Stimulated activated CD8-positive, alpha-beta memory T cell treated with anti-CD3 and anti-CD28 coated beads, Interleukin-2, amount 100 ng/mL, for 1 hour (primary cell): ENCODE measurements at places on chromosomes 13 and 19.

DNA sequence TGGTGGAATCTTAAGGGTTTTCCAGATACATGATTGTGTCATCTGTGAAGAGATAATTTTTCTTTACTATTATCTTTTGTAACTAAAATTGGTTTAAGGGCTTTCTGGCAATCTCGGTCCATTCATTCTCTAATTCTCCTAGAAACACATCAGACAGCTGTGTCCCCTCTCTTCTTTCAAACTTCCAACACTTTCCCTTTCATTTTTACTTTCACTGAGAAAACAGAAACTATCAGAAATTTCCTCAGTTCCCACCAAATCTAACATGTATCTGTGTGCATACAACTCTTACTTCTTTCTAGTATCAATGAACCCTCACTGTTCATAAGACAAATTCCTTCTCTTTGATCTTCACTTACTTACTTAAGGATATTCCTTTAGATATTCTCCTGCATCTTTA is 40.2 kb downstream of the KCNRG start:
- DNase-seq: no peak

- DNase-seq: no peak
Observed at GRCh38 chr19:2529473-2529918, 53.6 kb downstream of the GADD45B start.

GRCh38 chr19:28929006-28929405 is 283.9 kb downstream of the UQCRFS1 start:
- DNase-seq: no peak

DNA sequence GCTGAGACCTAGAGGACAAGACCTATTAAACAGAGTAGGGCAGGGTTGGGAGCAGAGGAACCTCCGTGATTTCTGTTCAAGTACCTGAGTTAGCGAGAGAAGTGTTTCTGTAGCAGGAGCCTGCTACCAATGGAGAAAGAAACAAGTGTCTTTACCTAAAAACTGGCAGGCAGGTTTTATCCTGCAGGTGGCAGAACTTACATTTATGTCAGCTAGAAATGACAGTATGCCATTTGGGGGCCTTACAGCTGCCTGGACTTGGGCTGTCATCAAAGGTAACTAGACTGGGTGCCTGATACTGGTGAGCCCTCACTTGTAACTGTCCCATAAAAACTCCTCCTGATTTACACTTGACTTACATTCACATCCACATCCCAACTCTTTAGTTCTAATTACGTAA is 185.3 kb upstream of the MIR17HG start:
- no peak for DNase-seq

- no peak for DNase-seq
Observed at GRCh38 chr13:46142776-46143175, 37.9 kb upstream of the CPB2 start.

DNA sequence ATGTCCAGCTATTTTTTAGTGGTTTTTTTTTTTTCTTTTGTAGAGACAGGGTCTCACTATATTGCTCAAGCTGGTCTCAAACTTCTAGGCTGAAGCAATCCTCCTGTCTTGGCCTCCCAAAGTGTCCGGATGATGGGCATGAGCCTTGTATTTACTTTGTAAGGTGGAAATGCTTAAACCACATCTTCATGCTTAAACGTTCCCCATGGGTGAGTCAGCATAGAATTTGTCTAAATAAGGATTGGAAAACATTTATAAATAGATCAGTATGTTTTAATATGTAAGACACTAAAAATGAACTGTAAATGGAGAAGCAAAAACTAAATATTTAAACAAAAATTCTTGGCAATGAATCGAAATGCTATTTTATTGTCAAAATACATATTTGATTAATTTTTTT is 698.0 kb downstream of the PCDH9 start:
- DNase-seq: no peak

GRCh38 chr13:23778879-23779278 is 110.3 kb downstream of the MIPEP start:
- no peak for DNase-seq

DNA sequence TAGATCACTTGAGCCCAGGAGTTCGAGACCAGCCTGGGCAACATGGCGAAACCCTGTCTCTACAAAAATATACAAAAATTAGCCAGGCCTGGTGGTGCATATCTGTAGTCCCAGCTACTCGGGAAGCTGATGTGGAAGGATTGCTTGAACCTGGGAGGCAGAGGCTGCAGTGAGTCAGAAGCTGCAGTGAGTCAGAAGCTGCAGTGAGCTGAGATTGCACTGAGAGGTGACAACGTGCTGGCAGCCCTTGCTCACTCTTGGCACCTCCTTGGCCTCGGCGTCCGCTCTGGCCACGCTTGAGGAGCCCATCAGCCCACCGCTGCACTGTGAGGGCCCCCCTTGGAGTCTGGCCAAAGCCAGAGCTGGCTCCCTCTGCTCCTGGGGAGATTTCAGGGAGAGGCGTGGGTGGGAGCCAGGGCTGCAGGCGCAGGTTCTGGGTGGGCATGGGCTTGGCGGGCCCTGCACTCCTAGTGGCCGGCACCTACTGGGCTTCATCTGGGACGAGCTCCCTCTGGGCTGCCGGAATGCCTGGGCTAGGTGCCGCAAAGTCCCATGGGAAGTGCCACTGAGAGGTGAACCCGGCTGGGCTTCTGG is 39.5 kb upstream of the RPL21 start:
- no peak for DNase-seq

DNA sequence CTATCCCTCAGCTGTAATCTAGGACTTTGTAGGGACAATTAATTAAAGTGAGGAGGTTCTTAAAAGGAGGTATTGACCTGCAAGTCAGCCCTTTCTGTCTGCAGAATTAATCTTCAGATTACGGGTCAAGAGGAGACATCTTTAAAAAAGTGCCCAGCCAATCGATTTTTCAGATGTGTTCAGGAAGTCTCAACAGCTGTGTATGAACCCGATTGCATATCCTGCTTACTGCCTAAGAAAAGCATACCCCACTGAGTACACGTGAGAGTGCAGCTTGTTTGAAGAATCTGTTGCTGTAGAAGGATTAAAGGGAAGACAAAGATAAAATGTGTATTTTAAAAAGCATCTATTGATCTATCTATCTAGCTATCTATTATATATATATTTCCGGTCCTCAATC is 1194.5 kb downstream of the UQCRFS1 start:
- no peak for DNase-seq

GRCh38 chr19:57233207-57233606 is 2.4 kb downstream of the AURKC start:
- no peak for DNase-seq

- peak; percentile 44 for DNase-seq
Observed at GRCh38 chr13:51584731-51585672, 740 bp downstream of the WDFY2 start.

DNA sequence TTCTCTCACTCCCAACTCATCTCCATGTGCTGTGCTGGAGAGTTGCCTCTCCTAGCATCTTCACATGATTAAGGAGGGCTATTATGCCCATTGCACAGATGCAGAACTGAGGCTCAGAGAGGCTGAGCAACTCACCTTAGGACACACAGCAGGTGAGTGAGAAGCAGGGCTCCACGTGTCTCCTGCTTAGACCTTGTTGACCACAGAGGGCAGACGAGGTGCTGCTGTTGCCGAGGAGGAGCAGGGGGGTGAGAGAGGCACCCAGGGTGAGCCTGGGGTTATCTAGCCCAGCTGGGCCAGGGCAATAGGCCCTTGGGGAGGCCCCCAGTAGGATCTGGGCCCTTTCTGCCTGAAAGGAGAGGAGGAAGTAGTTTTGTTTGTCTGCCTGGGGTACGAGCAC is 2.4 kb upstream of the HSH2D start:
- no peak for DNase-seq

DNA sequence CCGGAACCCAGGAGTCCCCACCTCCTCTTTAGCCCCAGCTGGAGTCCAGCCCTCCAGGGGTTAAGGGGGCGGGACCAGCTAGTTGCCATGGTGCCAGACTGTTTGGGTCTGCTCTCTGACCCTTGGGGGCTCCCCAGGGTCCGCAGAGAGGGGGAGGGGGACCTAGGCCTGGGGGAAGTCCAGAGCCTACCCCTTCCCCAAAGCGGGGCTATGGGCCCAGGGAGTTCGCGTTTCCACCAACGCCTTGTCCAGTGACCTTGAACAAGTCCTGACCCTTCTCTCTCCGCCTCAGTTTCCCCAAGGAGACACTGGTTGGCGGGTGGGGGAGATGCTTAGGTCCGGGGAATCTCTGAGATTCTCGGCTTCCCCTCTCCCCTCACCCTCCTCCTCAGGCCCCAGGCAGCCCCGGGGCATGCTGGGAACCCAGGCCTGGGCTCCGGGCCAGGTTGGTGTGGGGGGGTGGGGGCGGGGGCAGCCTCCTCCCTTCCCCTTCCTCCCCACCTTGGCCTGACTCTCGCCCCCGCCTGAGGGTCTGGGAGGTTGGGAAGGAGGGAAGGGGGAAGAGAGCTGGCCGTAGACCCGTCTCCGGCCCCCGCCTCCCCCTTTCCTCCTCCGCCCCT is 2.6 kb upstream of the SPACA6 start:
- DNase-seq: no peak

DNA sequence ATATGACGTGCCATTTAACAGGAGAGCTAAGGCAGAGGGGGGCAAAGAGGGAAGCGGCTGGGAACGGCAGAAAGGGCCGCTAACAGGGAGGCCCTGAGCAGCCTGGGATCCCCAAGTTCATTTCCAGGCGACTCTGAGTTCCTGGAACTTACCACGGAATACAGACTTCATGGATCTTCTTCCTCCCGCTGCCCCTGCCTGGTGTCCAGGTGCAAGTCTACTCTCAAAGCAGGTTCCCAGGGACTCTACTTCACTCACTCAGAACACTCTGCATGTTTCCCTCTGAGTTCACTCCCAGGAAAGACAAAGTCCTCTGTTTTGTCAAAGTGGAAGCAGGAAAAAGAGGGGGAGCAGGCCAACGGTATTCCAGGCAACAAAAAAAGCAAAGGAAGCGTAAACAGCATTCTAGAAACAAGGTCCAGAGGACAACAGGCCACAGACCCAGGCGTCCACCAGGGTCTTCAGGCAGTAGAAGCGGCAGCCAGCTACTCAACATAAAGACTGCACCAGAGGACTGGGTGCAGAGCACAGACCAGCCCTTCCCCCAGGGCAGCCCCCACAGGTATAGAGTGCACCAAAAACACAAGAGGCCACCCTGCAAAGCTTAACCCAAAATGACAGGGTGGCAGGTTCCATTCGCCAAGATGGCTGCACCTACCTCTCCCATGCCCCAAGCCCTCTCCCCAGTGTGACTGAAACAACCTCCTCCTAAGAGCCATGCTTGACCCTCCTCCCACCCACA is 3.0 kb downstream of the MIER2 start:
- DNase-seq: no peak

DNA sequence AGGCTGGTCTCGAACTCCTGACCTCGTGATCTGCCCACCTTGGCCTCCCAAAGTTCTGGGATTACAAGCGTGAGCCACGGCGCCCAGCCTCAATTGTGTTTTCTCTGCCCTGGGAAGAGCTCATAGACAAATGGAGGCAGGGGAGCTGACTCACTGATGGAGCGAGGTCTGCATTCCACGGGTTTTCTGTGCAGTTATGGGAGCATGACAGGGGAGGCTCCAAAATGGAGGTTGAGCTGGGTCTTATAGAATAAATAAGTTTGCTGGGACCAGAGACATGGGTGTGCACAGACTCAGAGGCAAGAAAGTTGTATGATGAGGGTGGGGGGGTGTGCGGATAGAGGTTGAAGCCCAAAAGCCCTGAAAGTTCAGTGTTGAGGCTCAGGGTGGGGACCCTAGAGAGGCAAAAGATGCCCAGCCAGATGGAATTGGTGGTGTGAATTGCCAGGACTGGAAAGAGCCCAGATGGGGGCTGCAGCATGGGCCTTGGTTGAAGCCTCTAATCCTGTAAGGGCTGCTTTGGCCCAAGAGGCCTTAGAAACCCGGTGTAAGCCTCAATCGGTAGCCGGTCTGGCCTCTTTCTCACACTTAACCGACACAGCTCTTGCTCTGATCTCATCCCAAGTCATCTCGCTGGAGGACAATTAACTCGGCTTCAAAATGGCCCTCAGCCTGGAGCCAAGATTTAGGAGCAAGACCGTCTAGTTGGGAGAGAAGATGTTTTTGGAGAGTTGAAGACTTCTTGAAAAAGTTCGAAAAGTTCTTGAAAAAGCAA is 1.9 kb downstream of the TPM4 start:
- no peak for DNase-seq

GRCh38 chr13:110648848-110649421 is 33.6 kb downstream of the NAXD start:
- DNase-seq: no peak

DNA sequence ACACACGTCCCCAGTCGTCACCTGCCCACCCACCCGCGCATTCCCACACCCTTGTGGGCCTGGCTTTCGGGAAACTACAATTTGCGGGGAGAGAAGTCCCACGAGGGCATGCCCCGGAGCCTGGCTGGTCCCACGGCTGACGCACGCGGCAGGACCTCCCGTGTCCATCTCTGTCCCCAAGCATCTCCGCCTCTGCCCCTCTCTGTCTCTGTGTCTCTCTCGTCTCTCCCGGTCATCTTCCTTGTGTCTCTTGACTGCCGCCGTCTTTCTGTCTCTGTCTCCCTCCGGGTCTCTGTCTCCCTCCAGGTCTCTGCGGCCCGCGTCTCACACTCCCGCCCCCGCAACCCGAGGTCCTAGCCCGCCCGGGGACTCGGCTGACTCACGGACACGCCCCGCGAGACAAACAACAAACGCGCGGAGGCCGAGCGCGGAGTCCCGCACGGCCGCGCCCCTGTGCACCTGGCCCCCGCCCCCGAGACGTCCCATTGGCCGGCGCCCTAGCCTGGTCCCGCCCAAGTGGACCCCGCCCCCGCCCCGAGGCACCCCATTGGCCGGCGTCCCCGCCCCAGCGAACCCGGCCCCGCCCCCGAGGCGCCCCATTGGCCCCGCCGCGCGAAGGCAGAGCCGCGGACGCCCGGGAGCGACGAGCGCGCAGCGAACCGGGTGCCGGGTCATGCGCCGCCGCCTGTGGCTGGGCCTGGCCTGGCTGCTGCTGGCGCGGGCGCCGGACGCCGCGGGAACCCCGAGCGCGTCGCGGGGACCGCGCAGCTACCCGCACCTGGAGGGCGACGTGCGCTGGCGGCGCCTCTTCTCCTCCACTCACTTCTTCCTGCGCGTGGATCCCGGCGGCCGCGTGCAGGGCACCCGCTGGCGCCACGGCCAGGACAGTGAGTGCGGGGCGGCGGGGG is at the start of gene FGF22:
FGF22 (plus strand) TSS at position 627 of the 908 bp plus-strand sequence; CDS start at position 674, 47 bp downstream.
- peak; percentile 93 for DNase-seq

DNA sequence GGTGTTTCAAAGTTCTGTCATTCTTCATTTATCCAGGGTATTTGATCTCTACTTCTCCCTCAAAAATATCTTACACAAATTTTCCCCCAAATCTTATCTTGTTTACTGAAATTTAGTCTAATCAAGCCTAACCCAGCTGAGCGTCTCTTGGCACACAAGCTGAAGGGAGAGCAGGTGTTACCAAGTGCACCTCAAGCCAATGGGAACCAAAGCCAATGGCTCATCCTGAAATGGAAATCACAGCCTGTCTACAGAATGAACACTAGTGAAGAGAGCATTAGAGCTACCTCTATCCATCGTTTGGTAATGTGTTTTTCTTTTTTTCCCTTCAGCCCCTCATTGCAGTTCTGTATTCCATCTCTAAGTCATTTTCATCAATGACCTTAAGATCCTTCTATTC is 1350.8 kb downstream of the OLFM4 start:
- DNase-seq: no peak

DNA sequence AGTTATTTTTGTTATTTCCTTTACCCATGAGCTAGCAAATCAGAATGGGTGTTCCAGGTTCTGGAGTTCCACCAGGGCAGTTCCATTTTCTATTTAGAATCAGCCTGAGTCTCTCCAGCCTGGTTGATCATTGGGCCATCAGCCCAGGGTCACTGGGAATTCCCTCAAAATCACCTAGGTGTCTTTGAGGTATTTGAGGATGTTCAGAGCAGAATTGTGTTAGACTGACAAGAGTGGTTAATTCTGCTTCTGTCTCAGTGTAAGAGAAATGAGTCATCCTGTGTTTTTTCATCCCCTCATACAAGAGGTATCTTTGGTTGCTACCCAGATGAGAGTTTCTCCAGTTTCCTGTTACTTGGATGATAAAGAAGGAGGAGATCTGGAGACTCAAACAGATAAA is 11.7 kb downstream of the ZNF66 start:
- no peak for DNase-seq
